NCI-H2107 (cell line): ENCODE measurements at places on chromosomes 4 and X.

GRCh38 chr4:41050116-41050515, 164.2 kb downstream of the APBB2 start:
- no peak for DNase-seq

- no peak for DNase-seq
These were observed 2384.1 kb downstream of the PCDH7 start for GRCh38 chr4:33104273-33104672.

DNA sequence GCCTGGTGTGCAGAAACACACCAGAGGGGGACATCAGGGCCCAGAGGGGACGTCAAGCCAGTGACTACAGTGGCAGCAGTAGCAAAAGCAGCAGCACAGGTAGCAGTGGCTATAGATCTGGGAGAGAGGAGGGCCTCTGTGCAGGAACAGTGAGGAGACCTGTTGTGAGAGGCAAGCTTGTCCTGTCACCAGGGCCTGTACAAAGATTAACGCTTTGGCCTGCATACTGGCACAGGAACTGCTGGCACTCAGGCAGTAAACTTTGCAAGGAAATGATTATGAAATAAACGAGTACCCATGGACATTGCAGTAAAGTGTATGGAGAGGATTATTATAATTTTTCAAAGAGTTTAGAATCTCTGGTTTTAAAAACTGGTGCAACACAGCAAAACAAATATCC, 5.5 kb upstream of the PHF8 start:
- no peak for DNase-seq

DNA sequence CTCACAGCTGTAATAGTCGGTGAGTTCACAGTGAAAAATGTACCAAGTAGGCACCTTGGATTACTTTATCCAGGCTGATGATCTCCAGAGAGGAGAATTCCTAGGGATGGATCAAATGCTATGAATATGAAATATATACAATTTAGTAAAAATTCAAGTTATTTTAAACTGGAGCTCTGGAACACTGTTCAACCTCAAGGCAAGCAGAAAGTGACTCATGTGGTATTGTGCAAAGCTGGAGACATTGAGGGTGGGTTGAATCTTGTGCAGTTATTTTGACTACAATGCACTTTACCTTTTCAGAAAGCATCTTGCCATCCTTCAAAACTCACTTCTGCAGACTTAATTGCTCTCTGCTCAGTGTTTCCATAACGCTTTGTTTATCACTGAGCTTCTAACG, 43.4 kb downstream of the OSTC start:
- DNase-seq, result no peak

DNA sequence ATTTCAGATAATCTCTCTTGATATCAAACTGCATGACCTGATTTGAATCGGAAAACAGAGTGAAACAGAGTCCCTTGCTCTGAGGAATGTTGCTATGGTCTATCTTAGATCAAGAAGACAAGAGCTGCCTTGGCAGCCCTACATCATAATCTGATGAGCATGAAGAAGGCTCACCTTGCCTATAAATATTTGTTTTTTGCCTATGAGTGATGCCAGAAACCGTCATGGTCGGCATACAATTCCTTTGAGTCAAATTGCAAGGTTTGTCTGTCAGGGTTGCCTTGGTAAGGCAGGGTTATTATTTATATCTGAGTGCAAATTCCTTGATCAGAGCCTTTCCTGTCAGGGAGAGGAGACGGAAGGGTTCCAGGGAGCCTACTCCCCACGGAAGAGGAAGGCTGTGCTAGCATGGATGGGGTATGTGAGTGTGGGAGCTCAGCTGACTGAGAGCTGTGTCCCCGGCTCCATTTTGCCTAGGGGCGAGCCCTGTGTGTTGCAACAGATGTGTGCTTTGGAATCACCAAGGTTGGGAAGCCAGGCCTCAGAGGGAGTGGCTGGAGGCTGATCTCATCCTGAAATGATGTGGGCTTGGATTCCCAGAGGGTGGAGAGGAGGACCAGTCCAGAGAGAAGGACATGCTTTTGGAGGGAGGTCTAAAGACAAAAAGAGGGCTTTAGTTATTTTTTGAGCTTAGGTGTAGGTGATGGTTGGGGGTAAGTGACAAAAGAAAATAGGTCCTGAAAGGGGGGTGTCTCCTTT, 43.6 kb downstream of the RTL9 start:
- no peak for DNase-seq

- DNase-seq, result no peak
These were observed 49.2 kb downstream of the FGFRL1 start for GRCh38 chr4:1060621-1061020.
